Suppressor macrophage treated with lipopolysaccharide for 4 hours (primary cell): ENCODE measurements at places on chromosomes 7 and 10.

GRCh38 chr10:62054830-62055229, 153.3 kb downstream of the ARID5B start:
- peak; percentile 66 for DNase-seq

DNA sequence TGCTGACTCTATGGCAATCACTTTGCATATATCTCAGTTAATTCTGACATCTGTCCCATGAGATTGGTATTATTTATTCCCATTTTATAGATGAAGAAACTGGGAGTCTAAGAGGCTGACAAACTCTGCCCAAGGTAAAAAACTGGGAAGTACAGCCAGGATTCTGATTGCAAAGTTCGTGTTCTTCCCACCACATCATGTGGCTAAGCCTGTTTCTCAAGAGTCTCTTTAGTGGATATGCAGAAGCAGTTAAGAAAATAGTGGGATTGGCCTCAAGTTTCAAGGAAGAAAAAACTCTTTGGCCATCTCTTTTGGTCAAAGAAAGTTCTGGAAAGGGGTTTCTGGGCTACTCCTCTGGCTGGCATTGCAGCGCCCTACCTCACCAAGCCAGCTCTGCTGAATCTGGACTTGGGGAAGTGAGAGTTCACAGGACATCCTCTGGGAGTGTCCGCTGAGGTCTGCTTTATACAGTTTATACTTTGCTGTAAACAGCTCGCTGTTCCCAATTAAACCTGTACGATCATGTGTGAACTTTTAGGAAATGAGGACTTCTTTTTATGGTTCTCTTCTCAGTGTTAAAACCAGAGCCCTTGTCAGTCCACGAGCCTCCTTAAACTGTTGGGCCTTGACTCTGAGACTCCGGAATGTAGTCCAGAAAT, 12.2 kb upstream of the BMPR1A start:
- peak; percentile 10 for DNase-seq

- DNase-seq: no peak
Measured at GRCh38 chr10:571688-572451, 117.6 kb downstream of the DIP2C start.

GRCh38 chr10:44807451-44807850, 103.7 kb upstream of the TMEM72 start:
- DNase-seq: no peak

DNA sequence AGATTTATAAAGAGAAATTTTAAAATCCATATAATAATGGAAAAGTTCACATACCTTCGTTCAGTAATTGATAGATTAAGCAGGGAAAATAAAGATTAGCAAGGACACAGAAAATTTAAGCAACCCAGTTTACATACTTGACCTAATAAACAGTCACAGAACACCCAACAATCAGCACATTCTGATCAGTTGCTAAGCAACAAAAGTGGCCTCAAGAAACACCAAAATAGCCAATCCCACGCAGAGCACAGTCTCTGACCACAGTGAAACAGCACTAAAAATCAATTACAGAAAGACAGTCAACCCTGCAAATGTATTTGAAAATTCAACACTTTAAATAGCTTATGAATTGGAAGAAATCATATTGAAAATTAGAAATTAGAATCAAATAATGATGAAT, 39.3 kb upstream of the DRGX start:
- DNase-seq: no peak
